Inflammatory macrophage treated with lipopolysaccharide for 4 hours (primary cell): ENCODE measurements at places on chromosomes 12 and 14.

DNA sequence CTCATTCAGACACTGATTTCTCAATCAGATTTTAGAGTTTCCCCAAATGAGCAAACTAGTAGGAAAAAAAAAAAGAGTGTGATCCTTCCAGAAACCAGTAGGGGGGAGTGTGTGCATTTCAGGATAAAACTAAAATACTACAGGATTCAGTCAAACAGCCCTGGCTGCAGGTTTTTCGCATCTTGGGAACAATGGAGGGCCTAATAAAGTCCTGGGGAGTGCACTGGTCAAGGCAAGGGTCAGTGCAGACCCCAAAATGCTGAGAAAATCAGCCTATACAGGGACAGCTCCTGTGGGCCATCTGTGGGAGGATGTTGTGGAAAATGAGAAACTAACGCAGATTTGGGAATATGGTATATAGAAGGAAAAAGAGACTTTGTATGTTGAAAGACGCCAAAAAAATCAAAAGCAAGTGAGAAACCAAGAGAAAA lies 22.2 kb upstream of the ABCD4 start:
- peak; percentile 57 for DNase-seq

GRCh38 chr12:106333010-106333409 lies 24.5 kb upstream of the POLR3B start:
- DNase-seq: no peak

- DNase-seq: no peak
These were observed 420.2 kb upstream of the TBX3 start for GRCh38 chr12:115103884-115104883.

- DNase-seq: no peak
These were observed 94.3 kb downstream of the LRRC74A start for GRCh38 chr14:76920331-76921087.
